ENCODE measurements at places on chromosomes 4 and X.

- DNase-seq = no peak
These were observed 18.2 kb downstream of the TMEM184C start for GRCh38 chr4:147635348-147635747.

DNA sequence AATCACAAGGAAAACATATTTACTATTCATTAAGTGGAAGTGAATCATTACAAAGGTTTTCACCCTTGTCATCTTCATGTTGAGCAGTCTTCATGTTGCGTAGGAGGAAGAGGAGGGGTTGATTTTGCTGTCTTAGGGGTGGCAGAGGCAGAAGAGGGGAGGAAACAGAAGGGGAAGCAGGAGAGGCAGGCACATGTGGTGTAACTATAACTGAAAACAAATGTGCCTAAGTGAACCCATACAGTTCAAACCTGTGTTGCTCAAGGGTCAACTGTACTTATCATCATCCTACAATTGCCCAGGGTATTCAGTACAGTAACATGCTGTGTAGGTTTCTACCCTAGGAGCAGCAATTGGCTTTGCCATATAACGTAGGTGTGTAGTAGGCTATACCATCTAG lies 47.2 kb downstream of the SYNPO2 start:
- DNase-seq = no peak

- DNase-seq = peak; percentile 6
These were observed 251.5 kb downstream of the GPM6A start for GRCh38 chr4:175560604-175561003.

DNA sequence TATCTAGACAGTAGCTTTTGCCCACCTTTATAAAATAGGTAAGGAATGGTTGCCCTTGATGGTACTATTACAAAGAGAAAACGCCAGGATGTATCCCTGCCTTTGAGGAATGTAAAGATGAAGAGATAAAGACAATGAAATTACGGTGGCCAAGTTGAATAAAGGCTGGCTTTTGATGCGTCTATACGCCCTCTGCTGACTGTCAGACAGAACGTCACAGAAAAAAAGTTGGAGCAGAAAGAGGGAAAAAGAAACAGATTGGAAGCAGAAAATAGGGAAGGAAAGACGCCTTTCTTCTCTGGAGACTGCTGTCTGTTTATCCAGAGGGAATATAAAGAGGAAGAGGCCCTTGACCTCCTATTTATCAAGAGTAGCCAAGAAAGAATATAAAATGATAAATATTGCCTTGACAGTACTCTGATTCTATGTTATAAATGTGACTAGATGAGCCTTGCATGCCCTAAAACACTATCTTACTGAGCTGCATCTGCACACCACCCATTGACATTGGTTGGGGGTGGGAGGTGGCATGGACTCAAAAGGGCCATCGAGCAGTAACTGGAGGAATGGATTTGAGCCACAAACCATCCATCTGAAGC lies 30.6 kb downstream of the PCDH19 start:
- peak; percentile 49 for DNase-seq

GRCh38 chrX:9821572-9821971 lies 35.3 kb downstream of the SHROOM2 start:
- DNase-seq = no peak

DNA sequence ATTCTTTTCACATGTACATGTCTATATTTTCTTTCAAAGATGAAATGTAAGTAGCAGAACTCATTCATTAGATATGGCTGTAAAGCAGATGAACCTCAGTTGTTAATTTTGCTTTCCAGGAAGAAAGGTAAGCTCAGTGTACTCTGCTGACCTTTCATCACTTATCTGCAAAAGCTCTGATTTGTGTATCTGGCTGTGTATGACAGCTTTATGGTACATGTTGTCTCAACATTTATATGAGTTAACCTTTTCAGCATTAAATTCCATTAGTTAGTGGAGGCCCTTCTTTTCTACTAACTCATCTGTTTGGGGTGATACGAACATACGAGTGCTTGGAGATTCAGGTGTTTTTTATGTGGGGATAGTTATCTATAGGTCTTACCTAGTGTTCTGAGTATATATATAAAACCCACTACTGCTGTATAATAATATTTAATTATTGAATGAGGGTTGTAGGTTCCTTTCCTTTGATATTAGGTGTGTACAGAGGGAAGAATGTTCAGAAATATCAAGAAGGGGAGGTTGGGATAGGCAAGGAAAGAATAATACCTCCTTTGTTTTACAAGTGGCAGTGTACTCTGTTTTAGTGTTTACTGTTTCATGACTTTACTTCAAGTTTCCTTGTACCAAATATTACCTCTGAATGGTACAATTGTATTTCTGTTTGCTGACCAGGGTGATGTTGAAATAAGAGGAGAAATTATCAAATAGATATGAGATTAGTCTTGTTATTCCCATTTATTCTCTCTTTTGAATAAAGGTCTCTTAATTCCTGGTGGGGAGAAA lies 395.5 kb downstream of the ARHGAP24 start:
- DNase-seq = no peak

- DNase-seq = no peak
These were observed 694.0 kb downstream of the IL1RAPL1 start for GRCh38 chrX:29281078-29281742.

DNA sequence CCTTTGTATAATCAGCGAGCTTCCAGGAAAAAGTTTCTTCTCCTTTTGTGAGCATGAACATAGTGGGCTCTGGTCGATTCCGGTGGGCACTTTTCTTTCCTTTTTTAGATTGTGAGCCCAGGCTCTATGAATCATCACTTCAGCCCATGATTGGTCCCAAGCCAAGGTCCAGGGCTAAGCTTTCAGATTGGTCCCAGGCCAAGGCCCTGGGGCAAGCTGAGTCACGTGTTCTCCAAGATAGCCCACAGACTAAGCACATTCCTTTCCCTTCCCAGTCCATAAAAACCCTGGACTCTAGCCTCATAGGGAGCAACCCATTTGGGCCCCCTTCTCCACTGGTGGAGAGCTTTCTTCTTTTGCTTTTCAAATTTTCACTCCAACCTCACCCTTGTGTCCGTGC lies 430.5 kb downstream of the NAP1L3 start:
- no peak for DNase-seq

- no peak for DNase-seq
These were observed 216.5 kb upstream of the DKK2 start for GRCh38 chr4:107252571-107252970.

- no peak for DNase-seq
These were observed 145.4 kb upstream of the PLAC1 start for GRCh38 chrX:134803551-134804183.

DNA sequence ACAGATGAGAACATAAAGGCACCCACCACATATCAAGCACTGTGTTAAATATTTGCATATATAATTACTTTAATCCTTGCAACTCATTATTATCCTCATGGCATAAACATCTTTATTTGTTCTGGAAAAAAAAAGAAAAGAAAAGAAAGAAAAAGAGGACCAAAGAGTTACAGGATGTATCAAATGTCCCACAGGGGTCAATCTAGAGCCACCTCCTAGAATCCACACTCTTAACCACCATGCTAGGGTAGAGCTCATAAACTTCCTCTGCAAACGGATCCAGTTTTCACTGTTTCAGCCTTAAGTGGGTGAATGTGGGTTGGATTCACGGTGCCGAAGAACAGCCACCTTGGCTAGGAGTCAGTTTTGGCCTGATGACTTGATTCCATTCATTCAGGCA lies 171.1 kb upstream of the PPARGC1A start:
- DNase-seq = no peak

DNA sequence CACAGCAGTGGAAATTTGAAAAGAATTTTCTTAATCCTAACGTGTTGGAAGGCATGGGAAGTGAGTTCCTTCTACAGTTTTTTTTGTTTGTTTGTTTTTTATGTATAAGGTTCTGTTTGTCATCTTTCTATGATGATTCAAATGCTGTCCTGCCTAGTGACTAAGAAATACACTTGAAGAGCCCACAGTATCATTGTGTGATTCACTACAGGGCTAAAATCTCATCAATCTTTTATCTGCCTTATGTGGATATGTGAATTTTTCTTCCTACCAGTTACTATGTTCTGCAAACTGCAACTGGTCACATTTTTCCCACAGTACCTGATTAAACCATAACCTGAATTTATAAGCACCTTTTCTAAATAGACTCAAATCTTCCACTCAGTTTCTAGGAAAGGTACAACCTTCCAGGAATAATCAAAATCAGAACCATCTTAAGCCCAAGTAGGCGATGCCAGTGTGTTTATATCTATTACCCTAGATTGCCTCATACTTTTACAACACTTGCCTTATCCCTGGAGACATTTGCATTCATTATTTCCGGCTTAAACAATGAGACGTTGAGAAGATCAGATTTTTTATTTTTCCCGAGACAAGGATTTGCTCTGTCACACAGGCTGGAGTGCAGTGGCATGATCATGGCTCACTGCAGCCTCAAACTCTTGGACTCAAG lies 214.6 kb upstream of the GALNT7 start:
- DNase-seq = no peak

- DNase-seq = peak; percentile 40
These were observed 93.2 kb downstream of the ARSF start for GRCh38 chrX:3134316-3134945.

DNA sequence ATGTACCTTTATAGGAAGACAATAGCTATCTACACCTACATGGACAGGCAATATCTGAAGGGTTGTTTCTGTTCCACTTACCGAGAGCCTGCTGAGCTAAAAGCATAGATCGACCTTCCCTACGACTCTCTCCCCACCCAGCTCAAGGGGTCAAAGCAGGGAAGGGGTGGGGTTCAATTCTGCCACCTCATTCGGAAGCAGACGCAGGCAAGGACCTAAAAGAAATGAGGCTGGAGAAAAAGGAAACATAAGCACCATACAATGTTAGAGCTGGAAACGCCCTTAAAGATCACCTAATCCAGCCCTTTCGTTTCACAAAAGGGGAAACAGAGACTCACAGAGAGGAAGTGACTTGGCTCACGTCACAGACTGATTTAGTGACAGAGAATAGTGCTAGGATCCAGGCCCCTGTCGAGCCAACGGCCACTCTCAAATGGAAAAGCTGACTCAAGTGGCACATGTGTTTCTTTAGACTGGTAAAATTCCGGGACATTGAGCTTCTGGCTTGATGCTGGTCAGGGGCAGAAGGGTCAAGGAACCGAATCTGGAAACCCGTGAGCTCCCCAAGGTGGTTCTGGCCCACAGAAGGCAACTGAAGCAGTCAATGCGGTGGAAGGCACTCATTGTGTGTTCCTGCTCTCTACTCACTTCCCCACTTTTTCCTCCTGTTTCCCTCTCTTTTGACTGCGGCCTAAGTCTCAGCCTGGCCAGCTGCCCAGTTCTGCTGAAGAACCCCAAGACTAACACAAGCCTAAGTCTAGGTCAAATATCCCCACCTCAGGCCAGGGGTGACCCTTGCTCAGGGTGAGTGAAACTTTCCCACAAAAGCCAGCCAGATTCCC lies 7.5 kb downstream of the SEPTIN6 start:
- no peak for DNase-seq

- DNase-seq = peak; percentile 54
These were observed 5.5 kb downstream of the ATP10D start for GRCh38 chr4:47490550-47490949.

- no peak for DNase-seq
These were observed 1810.0 kb upstream of the PCDH10 start for GRCh38 chr4:131339137-131339536.

DNA sequence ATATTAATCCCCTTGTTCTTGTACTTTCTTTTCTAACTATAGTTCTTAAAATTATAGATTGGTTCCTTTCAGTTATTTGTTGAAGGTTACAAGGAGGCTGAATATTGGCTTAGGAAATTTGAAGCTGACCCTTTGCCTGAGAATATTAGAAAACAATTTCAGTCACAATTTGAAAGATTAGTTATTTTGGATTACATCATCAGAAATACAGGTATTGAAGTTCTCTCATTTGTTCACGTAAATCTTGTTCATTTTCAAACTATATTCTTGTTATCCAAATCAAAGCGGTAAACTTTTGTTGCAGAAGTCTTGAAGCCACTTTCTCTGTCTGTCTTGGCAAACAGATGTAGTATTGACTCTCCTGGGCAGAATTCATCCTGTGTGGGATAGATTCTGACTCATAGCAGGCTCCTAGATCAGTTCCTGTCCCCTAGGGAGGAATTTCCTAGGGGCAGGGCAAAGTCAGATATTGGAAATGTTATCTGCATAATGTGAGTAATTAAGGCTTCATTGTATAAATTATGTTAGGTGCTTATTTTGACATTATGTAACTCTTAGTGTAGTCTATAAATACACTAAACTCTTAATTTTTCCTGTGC lies 25.2 kb downstream of the PI4K2B start:
- DNase-seq = peak; percentile 54

- DNase-seq = peak; percentile 9
These were observed 95.7 kb downstream of the CPZ start for GRCh38 chr4:8688041-8688907.

DNA sequence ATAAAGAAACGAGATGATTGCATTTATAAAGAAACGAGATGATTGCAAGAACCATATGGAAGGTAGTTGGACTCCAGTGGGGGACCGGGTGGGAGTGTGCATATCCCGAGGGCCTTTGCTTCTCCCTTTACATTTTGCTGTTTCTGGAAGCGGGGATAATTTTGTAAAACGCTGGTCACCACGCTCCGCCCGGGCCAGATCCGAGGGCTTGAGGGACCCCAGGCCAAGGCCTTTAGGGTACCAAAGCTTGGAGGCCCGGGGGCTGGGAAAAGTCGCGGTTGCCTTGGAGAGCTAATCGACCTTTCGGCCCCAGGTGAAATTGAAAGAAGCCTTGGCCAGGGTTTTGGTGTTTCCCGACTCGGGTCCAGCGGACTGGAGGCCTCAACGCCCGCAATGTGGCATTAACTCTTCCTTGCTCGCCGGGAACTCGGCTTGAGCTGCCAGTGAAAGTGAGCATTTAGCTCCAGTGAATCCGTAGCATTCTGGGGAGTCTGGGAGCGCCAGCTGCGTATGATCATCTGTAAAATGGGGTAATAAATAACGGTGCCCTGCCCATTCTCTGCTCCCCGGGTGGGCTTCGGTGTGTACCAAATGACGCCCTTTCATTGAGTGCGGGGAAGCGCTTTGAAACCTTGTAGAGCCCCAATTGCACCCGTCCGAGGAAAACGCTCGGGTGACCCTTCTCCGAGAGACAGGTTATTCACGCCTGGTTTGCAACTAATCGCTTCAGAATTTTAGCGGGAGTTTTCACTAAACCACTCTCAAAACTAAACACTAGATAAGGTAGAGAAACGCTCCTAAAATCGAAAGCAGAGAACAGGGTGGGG lies 4.5 kb downstream of the NKX3-2 start:
- no peak for DNase-seq

DNA sequence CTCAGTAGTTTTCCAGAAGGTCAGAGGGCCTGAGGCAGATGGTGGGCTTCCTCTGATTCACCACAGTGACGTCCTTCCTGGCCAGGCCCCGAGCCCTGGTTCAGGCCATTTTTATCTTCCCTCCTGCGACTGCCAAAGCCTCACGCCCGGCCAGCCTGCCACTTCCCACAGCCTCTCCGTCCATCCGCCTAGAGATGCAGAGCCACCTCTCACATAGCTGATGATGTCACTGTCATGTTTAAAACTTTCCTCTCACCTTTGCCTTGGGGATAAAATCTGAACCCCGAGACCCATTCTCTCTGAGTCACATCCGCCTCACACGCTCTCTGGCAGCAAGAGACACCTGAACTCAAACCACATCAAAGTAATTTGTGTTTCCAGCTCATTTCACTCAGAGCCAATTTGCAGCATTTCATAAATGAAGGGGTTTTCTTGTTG lies 175.3 kb downstream of the QDPR start:
- no peak for DNase-seq
